ENCODE measurements at places on chromosomes 5 and 9. TPM values are rescaled to one million over a fixed set of nuclear protein-coding genes. Genes with fewer than 3 reads are reported as not detected.

DNA sequence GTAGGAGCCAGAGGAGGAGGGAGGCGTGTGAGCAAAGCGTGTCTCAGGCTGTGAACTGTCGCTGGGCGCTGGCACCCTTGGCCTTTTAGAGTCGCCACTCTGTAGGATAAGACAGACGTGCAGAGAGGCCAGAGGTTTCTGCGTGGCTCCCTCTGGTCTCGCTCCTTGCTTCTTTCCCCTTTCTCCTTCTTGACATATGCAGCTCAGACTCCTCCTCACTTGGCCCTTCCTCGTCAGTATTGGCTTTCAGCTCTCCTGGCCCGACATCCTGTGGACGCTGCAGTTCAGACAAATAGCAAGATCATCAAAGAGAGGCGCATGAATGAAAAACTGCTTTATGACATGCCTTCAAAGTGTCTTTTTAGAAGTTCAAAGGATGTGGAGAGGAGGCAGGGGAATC lies 116.8 kb upstream of the SPRY4 start:
- DNase-seq, result no peak

- DNase-seq, result no peak
Measured at GRCh38 chr9:109442716-109443115, 55.4 kb downstream of the PTPN3 start.

GRCh38 chr9:100350188-100350587 lies 2.6 kb downstream of the TEX10 start:
- no peak for DNase-seq

GRCh38 chr9:78865737-78866136 lies 568.8 kb downstream of the PSAT1 start:
- no peak for DNase-seq

DNA sequence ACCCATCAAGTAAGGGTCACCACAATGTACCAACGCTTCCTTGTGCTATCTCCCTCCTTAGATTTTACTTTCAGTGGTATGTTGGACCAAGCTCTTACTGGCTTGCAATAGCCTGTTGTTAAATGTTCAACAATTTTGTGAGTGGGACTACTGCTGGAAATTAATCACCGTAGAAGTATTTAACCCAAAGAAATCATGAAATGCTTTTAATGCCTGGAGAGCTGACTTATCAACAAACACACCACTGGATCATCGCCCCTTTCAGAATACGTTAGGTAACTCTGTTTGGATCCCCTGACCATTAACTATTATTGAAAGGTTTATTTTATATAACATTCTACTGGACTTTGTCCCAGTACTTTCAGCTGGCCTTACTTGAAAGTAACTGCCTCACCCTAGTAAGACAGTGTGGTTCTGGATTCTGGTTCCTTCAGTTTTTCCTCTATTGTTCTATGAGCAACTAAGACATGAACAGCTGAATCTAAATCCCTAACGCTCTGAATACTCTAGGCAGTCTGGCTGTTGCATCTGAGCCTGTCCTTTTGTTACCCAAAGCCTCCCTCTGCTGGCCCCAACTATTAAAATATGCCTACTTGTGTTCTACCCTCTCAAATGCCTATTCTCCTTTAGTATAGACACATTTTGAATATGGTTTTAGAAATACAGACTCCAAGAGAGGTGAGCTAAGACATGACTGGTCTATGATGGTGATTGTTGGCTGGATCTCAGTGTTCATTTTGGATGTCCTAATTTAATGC lies 1203.4 kb upstream of the DMAC1 start:
- no peak for DNase-seq

DNA sequence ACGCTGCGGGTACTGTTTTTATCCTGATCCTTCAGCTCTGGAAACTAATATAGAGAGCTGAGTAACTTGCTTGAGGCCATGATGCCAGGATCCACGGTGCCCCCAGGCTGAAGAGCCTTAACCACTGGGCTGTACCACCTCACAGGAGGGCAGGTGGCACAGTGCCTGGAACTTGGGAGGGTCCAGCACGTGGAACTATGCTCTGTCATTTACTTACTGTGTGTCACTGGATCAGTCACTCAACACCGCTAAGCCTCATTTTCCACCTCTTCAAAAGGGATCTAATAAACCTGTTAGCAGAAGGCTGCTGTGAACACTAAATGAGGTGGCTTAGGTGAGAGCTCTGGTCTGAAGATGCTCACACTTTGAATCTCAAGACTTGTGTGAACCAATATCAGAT lies 29.6 kb downstream of the KCNIP1 start:
- DNase-seq, result no peak

DNA sequence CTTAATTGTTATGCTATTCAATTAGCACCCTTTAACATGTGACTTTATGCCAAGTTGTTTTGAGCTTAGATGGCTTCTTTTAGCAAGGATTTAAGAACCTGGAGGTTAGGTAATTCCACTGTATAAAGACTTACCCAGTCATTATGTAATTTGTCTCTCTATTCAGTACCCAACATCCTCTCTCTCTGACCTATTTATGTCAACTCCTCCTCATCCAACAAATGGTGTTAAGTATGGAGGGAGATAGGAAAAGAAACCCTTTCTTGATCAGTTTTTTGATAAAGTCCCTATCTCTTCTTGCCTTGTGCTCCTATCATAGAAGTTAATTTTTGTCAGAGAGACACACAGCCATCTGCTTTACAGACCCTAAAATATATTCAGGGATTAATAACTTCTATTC lies 181.2 kb upstream of the GPR151 start:
- no peak for DNase-seq

GRCh38 chr5:40452874-40453624 lies 226.7 kb upstream of the PTGER4 start:
- DNase-seq, result no peak

DNA sequence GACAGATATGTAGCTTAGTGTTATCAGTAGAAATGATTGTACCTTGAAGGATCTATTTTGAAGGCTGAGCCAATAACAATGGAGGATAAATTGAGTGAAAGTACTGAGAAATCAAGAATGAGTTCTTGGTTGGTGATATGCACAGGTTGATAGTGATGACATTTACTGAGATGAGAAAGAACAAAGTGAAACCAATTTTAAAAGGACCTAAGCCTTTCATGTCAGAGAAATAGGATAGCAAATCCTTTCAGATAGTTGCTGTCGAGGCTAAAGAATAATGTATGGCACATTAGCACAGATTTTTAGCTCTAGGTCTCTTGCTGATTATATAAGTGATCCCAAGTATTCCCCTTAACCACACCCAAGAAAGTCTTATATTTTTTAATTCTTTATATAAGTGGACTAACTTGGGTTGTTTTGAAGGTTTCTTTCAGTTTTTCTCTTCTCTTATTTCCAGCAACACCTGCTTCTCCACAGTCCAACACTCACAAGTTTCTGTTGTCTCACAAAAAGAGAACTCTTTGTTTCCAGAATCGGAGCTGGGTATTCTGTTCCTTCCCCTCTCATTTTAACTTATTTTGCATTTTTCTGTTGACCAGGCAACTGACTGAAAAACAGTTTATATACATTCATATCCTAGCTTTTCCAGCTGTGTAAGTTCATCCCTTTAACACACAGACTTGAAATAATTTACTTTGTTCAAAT lies 286.9 kb upstream of the ATP10B start:
- DNase-seq, result no peak

GRCh38 chr5:154190595-154191304 lies at the start of gene GALNT10:
Gene GALNT10, plus strand, starts transcription at chr5:154190733. Its CDS starts 134 bp downstream, at chr5:154190867.
- peak; percentile 69 for DNase-seq

GRCh38 chr9:4829969-4830368 lies 37.2 kb downstream of the RCL1 start:
- DNase-seq, result no peak

DNA sequence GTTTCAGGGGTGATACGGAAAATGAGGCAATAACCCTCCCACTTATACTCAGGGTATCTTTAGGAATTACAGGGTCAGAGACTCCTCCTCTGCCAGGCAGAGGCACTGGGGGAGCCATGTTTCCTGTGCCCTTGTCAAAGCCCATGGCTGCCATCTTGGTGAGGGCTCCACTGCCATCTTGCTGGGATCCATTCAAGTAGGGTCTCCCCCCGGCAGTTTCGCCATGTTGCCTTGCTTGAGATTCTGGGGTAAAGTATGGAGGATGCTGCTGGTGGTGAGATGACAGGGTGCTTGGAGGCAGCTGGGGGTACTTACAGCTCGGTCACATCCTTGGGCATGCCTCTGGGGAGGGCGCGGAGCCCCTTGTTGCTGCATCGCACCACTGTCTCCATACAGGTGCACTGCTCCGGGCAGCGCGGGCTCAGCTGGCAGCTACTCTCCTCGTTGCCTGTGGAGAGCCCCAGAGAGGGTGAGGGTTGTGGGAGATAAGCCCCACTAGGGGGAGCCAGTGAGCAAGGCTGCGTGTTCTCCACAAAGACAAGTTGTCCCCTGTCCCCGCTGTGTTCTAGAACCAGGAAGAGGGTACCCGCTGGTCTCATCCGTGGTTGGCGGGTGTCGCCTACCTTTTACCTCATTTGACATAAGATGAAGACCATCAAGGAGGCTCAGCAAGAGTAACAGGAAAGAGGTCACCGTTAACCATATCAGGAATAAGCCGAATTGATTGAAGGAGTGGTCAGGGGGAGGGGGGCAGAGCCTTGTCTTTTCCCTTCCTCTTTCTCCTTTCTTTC lies 169.0 kb upstream of the PANK3 start:
- DNase-seq, result peak; percentile 2

GRCh38 chr9:129138476-129139232 lies 27.4 kb downstream of the PTPA start:
- no peak for DNase-seq

GRCh38 chr5:7802855-7803254 lies 48.1 kb downstream of the CFAP90 start:
- DNase-seq, result no peak

DNA sequence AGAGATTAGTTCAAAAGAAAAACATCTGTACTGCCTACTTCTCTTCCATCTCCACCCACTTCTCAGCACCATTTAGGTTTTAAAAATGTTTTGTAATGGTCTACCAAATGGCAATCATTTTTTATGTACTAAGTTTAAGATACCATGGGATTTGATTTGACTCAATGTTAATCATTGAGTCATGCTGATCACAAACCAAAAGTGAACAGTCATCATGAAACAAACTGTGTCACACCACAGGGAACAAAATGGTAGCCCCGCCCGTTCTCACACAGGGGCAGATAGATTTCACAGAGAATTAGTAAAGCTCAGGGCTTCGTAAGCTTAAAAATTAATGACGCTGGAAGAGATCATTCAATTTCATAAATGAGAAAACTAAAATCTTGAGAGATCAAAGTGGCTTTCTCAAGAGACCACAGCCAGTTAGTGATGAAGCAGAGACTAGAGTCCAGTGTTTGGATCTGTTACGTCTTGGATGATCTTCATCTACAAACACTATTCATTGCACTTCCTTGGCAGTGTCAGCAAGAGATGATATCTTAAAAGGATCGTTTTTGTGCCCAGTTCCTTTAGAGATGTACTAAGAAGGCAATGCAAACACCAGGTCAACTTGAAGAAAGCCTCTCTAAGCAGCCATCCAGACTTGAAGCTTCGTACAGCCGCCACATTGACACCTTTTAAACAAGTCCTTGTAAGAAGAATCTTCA lies 33.9 kb upstream of the TRIO start:
- DNase-seq, result no peak

- no peak for DNase-seq
Measured at GRCh38 chr5:9149988-9150387, 395.9 kb downstream of the SEMA5A start.

GRCh38 chr9:312596-313320 lies 98.1 kb downstream of the DOCK8 start:
- DNase-seq, result no peak

DNA sequence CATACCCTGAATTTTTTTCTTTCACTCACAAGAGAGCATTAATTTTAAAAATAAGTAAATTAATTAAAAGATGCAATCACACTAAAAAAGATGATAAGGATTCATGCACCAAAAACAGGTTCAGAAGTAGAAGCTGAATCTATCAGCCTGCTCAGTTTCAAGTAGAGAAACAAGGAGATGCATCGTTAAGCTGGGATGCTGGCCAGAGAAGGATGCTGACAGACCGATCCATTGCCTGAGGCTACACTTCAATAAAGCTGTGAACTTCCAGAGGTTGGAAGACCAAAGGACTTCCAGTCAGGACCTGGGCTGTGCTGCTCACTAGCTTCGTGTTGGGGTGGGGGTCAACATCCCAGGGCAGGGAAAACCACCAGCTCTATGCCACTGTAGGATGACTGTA lies 457.7 kb downstream of the EFNA5 start:
- no peak for DNase-seq

GRCh38 chr9:78552802-78553201 lies 255.9 kb downstream of the PSAT1 start:
- DNase-seq, result no peak

DNA sequence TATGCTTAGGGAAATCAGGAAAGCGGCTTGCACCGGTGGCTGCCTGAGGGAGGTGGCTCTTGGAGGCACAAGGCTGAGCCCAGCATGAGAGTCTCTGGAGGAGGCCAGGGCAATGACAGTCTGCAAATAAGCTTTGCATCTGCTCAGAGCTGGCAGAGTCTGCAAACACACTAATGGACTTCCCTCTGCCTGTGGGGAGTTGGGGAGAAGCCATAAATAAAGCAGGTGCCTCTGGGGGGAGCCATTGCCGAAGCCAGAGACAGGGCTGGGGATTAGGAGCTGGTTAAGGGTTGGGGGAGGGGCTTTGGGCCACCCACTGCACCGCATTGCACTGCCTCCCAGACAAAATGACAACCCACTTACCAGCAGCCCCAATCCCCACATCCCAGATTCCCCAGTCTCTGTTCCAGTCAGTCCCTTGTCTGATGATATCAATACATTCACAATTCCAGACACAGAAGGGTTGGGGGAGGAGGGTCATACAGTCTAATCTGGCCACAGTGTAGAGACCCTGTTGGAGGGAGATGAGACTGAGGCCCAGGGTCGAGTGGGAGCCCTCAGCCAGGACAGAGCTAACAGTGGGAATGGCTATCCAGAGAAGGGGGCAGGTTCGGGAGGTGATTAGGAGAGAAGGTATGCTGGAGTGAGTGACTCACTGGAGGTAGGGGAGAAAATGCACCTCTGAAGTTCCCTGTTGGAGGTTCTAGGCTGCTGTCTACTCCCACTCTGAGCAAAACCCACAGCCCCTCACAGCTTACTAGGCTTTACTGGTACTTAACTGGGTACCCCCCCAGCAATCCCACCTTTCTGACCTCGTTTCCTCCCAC lies 53.7 kb downstream of the PAX5 start:
- no peak for DNase-seq

Gene HTR1A
- total RNA-seq, result not detected

Gene TAF9
- total RNA-seq, result 45.8 TPM

Gene NR4A3
- total RNA-seq, result 1.3 TPM

Gene LRRC19
- not detected for total RNA-seq

Gene ABO
- not detected for total RNA-seq

Gene QRFP
- total RNA-seq, result not detected

Gene BAAT
- total RNA-seq, result not detected

Gene NUTM2F
- not detected for total RNA-seq

Gene LIX1
- total RNA-seq, result not detected
